ENCODE measurements at places on chromosomes 6 and 20.

DNA sequence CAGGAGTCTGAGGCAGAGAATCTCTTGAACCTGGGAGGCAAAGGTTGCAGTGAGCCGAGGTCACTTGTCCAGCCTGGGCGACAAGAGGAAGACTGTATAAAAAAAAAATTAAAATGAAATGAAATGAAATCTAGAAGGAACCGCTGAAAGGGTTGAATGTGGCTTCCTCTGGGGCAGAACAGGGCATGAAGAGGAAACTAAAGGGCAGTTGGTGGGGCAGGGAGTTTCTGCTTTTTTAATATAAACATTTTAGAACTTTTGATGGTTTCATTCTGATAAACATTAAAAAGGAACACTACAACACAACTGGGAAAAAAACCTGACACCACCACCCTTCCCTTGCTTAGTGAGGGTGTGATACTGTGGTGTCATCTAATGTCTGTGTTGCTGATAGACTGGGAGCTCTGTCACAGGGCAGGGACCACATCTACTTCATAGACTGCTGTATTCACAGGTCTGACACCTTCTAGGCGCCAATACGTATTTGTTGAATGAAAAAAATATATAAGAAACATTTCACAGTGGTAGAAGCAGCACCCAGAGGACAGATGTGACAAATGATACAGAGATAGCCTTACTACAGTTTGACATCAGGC lies 128.9 kb downstream of the ADAT2 start:
- no peak for DNase-seq

- DNase-seq: peak; percentile 30
Observed at GRCh38 chr6:133240511-133241085, 559 bp upstream of the EYA4 start.

DNA sequence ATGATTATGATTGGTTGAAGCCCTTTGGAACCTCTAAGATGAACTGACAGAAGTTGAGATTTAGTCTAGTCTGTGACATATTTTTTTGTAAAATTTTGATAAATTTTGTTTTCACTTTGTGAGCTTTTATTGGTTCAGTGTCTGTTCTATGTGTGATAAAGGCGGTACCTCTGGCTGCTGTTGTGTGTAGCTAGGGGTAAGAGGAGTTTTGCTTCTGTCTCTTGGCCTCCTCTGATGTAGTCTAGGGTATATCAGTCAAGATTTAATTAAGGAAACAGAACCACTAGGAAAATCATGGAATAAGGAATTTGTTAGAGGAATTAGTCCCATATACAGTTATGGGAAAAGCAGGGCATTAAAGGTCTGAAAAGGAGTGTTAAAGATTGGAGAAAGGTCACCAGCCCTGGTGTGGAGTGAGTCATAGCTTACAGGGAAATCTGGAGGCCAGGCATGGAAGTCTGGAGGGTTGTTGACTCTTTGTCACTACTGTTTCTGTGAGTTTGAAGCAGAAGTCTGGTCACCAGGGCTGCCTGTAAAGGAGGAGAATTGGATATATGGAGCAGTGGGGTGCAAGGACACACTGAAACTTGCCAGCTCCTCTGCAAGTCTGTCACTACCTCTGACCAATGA lies 28.5 kb downstream of the CDC5L start:
- DNase-seq: no peak

DNA sequence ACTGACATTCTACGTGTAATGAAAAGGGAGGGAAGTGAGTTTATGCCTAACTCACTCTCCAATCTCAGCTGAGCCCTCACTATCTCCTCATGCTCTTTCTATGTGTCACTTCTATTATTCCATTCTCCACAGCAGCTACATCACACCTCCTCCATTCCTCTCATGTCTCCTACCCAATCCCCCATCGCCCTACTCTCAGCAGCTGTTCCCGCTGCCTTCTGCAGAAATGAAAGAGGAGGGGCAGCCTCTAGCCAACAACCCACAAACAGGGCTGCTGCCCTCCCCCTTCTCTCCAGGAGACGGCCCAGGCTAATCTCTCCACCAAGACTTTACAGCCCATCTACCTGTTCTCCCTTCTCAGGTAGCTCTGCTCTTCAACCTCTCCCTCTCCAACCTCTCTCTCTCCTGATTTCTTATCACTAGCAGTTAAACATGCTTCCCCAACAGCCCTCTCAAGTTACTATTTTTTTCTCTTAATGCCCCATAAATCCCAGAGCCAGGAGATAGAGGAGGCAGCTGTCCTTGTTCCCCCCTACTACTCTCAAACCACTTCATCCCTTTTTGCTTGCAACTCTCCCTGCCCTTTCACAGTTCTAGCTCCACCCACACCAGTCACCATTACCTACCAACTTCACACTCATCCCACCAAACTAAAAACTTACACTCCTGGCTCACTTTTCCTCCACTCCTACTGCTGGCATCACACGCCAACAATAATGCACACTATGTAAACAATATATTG lies 136.5 kb downstream of the BTBD9 start:
- DNase-seq: no peak
